ENCODE measurements at places on chromosomes 16 and 17.

GRCh38 chr17:17998934-17999333 lies 26.3 kb downstream of the DRC3 start:
- DNase-seq = no peak

DNA sequence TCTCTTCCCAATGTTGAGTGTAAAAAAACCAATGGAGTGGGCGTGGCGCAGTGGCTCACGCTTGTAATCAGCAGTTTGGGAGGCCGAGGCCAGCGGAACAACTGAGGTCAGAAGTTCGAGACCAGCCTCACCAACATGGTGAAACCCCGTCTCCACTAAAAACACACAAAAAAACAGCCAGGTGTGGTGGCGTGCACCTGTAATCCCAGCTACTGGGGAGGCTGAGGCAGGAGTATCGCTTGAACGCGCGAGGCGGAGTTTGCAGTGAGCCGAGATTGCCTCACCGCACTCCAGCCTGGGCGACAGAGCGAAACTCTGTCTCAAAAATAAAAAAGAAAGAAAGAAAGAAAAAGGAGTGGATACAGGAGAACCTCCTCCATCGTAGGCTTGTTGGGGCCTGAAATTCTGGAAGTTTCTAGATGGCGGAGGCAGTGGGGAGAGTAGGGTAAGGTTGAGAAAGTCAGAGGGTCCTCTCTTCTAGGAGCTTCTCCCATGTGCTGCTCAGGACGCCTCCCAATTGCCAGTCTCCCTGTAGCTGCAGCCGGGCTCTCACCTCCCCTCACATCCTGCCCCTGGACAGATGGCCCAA lies 709 bp upstream of the ZNF764 start:
- DNase-seq = no peak

GRCh38 chr17:48869821-48870318 lies 22.7 kb upstream of the ATP5MC1 start:
- no peak for DNase-seq

DNA sequence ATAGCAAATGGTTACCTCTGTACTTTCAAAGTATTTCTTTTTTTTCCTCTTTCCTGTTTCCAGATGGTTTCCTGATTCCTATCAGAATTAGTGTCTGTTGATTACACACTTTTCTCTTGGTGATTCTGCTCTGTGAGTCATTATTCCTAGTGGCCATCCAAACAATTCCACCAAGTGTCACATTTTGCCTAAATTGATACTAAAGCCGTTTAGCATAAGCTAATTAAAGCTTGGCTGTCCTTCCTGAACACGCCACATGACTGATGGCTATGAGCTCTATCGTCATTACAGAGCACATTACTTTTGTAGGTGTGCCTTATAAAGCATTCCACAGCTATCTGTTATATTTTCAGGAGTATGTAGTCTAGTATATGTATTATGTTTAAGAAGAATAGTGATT lies 671.2 kb downstream of the CDH8 start:
- no peak for DNase-seq

DNA sequence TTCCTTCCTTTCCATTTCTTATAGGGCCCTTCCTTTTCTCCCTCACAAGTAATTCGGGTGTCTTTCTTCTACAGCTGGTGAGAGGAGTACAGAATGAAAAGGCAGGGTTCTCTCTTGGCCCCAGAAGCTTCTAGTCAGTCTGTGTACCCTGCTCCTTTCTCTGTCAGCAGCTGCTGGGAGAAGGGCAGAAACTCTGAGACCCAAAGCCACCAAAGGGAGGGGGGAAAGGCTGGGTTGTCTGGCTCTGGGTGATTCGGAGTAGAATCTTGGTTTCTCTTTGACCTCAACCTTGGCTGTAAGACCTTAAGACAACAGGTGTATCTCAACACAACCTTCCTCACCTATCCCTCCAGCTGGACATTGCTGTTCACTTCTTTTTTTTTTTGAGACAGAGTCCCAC lies 3.3 kb upstream of the NR1D1 start:
- no peak for DNase-seq

DNA sequence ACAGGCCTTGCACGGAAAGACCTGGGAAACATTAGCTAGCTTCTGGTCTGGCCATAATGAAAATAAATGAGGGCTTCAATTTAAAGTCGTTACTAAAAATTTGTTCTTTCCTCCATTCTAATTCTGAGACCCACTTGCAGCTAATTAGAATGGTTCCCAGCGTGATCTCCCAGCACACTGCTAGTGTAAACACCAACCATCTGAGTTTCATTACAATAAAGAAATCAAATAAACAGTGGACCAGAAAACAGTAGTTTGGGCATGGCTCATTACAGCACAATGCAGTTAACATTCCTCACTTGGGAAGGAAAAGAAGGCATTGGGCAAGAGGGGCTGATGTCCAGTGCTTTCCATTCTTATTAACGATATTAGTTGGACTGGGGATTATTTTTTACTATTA lies 410.9 kb upstream of the SOX9 start:
- DNase-seq = no peak

DNA sequence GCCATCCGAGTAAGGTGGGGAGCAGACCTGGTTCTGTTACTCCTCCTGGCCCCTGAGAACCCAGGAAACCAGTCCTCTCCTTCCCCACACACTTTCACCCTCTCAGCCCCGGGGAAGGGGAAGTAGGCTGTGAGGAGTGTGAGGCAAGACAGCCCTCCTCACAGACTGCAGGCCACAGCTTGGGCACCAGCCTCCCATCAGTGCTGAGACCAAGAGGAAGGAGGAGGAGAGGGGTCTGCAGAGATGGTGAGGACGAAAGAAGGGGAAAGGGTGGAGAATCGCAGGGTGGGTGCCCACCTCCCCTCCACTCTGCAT lies 7.0 kb downstream of the G6PC3 start:
- DNase-seq = no peak

- DNase-seq = no peak
These were observed 259.4 kb downstream of the CDH13 start for GRCh38 chr16:82886146-82886545.

- DNase-seq = peak; percentile 36
These were observed 1.8 kb upstream of the RARA start for GRCh38 chr17:40307001-40307730.

GRCh38 chr17:54536306-54536705 lies 364.3 kb upstream of the TOM1L1 start:
- DNase-seq = no peak

DNA sequence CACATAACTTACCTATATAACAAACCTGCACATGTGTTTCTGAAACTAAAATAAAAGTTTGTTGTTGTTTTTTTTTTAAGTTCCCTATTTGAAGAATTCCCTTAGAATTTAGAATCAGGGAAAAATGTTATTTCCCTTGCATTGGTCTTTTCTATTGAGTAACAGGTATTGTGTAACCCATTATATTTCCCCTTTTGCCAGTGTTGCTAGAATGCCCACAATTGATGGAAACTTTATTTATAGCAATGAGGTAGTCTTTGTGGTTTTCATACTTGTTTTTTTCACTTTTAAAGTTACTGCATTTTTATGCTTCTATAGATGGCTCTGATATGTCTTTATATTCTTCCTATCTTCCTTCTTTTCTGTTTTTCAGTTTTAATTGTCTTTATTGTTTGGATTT lies 3.9 kb downstream of the NLRP1 start:
- no peak for DNase-seq

- DNase-seq = no peak
These were observed 85.6 kb downstream of the CLEC16A start for GRCh38 chr16:11029948-11030347.

DNA sequence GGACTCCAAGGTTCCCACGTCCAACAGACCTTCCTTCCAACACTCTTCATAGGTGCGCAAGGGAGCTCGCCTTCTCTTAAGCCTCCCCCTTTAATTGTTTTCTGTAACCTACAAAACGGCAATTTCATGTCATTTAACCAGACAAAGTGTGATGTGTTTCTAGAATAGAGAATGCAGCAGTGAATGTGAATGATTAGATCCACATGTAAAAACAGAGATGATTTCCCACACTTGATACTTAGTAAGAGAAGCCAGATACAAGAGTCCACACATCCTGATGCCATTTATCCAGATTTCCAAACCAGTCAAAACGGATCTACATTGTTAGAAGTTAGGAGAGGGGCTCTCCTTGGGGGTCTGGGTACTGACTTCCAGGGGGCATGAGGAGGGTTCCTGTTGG lies 89.3 kb downstream of the IRF8 start:
- no peak for DNase-seq

DNA sequence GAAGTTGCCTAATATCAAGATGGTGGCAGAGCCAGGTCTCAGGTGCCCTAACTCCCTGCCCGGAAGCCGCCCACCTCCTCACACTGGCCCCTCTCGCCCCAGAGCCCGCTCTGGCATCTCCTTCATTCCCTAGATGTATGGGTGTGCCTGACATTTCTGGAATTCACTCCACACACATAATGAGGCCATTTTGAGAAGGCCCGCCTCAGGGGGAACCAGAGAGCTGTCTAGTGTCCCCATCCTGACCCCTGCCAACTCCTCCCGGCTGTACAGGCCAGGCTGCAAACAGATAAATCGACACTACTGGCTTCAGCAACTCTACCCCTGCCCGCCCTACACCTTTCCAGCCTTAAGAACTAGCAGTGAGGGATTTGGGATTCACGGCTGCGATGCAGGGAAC lies 7.7 kb downstream of the WNT3 start:
- no peak for DNase-seq

GRCh38 chr16:85822145-85822544 lies 22.6 kb downstream of the COX4I1 start:
- DNase-seq = no peak

DNA sequence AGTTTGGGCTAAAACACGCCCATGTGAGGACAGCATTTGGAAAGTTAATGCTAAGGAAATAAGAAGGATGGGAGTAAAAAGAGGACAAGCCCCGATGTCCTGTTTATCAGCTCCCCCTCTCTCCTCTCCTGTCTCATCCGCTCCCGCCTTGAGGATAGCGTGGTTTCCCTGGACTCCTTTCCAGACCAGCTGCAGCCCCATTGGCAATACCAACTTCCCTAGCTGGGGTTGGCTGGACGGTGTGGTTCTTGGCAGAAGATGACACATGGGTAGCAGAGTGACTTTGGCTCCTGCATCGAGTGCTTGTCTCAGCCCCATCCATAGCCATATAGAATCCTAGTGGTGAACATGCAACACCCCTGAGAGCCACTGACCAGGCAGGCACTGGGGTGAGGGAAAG lies 185.9 kb downstream of the CCDC182 start:
- no peak for DNase-seq

- no peak for DNase-seq
These were observed 79.8 kb downstream of the TBC1D16 start for GRCh38 chr17:79955691-79956440.

DNA sequence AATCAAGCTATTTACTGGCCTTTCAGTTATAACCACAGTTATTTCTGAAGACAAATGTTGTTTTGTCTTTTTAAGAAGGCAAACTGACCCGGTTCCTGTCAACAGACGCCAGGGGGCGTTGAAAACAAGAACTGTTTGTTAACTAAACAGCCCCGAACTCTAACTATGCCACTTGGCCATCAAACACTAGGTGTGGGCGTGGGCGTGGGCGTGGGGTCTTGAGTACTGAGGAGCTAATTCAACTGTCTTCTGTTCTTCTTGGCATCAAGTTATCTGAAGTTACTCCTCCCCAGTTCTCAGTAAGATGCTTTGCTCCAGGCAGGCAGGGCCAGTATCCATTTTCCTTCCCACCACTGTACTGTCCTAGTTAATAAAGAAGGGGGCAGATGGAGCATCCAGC lies 63.3 kb upstream of the MTMR4 start:
- DNase-seq = peak; percentile 66

GRCh38 chr16:15604460-15605440 lies 38.2 kb downstream of the MARF1 start:
- DNase-seq = no peak

GRCh38 chr17:69818467-69818866 lies 256.6 kb upstream of the KCNJ16 start:
- no peak for DNase-seq

- no peak for DNase-seq
These were observed 65.2 kb upstream of the SMIM36 start for GRCh38 chr17:55576237-55576995.

GRCh38 chr17:41666237-41666641 lies 22.4 kb upstream of the EIF1 start:
- peak; percentile 76 for DNase-seq

GRCh38 chr16:72469932-72470331 lies 298.0 kb upstream of the PMFBP1 start:
- DNase-seq = no peak

DNA sequence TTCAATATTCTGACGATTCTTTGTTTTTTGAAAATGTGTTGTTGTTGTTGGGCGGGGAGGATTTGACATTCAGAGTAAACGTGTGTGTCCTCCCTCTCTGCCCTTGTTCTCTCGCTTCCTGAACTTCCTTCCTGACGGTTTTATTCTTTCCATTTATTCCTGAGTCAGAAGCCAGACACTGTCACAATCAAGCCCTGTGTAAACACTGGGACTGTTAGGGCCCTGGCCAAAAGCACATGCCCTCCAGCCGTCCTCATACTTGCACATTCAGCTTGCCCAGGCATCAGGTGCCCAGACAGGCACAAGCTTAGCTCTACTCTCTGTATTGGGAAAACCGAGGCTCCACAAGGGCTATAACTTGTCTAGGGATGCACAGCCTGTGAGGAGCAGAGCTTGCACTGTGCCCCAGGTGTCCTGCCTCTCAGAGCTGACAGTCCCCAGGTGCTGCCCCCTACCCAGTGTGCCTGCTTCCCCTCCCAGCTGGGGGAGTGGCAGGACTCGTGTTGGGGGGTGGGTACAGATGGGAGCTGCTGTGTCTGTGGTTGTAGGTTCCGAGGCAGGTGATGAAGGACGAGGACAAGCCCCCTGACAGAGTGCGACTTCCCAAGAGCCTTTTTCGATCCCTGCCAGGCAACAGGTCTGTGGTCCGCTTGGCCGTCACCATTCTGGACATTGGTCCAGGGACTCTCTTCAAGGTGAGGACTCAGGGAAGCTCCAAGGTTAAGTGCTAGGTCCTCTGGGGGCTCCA lies 9.7 kb downstream of the ADGRG3 start:
- DNase-seq = no peak

DNA sequence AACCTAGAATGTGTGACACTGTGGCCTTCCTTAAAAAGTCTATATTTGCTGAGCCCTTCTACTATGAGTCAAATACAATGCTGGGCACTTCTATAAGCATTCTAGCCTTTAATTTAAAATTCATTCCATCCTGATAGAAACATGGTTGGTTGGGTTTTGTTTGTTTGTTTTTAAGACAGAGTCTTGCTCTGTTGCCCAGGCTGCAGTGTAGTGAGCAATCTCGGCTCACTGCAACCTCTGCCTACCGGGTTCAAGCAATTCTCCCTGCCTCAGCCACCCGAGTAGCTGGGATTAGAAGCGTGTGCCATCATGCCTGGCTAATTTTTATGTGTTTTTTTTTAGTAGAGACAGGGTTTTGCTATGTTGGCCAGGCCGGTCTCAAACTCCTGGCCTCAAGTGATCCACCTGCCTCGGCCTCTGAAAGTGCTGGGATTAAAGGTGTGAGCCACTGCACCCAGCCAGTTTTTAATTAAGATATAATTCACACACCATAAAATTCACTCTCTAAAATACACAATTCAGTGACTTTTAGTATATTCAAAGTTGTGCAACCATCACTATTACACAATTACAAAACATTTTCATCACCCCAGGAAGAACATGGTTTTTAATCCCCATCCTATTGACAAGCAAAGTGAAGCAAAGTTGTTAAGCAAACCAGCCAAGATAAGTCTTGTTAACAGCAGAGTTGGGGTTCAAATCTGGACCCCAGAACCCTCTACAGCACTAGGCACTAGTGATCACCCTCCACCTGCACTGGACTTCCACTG lies 42.8 kb downstream of the CMTM4 start:
- no peak for DNase-seq

- no peak for DNase-seq
These were observed 40.3 kb downstream of the NDE1 start for GRCh38 chr16:15690296-15690695.
